ENCODE measurements at places on chromosomes 6 and 20.

DNA sequence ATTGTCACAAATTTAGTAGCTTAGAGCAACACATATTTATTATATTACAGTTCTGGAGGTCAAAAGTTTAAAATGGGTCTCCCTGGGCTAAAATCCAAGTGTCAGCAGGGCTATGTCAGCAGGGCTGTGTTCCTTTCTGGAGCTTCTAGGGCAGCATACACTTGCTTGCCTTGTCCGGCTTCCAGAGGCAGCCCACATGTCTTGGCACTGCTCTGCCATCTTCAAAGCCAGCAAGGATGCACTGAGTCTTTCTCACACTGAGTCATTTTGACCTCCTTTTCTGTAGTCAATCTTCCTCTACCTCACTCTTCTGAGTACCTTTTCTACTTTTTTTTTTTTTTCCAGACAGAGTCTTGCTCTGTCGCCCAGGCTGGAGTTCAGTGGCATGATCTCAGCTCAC is 39.0 kb downstream of the ADGRF4 start:
- DNase-seq, result no peak

GRCh38 chr6:129508477-129509145 is 201.4 kb downstream of the ARHGAP18 start:
- no peak for DNase-seq

DNA sequence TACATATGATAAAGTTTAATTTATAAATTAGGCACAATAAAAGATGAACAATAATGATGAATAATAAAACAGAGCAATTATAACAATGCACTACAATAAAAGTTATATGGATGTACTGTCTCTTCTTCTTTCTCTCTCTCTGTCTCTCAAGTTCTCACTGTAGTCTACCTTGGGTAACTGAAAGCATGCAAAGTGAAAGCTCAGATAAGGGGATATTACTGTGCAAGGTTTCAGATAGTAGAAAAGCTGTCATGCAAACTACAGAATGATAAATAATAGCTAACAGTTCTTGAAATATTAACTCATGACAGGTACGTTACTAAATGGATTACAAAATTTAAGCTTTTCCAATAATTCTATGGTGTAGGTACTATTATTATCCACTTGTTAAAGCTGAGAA is 311.9 kb upstream of the PRDM1 start:
- DNase-seq, result no peak

DNA sequence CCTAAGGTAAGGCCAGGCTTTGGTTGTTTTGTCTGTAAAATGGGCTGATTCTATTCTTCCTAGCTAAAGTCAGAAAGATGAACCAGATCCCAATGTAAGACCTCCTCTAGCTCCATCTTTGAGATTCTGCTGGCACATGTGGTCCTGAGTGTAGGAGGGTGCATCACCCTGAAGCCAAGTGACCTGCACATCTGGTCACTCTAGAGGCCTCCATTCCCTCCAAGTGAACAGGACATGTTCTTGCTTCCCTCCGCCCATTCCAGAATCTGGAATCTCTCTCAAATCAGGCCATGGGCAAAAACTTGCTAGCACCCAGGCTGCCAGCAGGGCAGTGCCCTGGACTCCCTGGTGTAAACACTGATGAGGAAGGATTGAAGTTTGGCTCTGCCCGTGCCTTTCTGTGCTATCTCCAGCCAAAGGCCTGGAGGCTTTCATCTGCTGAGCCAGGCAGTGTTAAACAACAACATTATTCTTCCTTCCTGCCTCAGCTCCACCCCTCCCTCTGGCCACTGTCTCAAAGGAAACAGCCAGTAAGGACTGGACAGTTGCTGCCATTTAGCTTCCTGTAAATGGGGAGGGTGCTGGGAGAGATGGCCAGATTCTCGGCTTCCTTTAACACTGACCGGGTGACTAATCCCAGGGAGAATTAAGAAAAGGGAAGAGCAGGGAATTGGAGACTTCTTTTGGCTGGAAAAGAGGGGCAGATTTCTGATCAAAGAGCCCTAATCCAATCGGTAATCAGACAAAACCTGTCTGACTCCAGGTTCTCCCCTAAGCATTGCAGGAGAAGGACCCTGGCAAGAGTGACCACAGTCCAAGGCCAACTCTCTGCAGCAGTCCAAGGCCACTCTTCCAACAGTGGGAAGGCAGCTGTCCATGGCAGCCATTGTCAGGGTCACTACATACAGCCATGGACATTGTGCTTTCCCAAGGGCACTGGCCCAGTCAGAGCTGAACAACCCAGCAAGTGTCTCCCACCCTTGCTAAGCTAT is 19.5 kb upstream of the ADGRF1 start:
- no peak for DNase-seq

DNA sequence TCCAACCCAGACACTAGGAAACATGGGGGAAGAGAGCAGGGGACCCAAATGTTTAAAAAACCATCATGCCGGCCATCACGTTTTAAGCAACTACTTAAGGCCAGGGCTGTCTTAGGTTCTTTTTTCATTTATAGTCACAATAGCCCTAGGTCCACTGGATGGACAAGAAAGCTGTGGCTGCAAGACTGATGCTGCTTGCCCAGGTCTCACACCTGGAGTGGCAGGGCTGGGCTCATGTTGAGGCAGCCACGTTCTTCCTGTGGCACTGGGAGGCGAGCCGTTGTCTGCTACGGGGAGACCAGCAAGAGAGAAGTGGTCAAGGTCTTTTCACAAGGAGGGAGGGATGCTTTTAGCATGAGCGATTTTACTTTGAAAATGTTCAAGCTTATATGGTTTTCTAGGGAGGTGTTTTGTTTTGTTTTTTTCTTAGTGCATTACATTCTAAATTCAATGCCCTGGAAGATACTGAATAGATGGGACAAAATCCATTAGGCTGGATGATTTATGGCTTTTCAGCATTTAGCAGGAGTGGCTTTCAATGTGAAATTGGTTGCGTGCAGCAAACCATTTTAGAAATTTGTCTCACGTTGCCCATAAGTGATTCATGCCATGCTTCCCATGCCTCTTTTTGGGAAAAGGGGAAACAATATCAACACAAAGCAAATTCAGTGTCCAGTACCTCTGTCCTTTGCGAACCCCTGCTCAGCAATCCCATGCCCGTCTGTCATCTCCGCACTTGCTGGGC is 106.6 kb upstream of the SNX9 start:
- no peak for DNase-seq

DNA sequence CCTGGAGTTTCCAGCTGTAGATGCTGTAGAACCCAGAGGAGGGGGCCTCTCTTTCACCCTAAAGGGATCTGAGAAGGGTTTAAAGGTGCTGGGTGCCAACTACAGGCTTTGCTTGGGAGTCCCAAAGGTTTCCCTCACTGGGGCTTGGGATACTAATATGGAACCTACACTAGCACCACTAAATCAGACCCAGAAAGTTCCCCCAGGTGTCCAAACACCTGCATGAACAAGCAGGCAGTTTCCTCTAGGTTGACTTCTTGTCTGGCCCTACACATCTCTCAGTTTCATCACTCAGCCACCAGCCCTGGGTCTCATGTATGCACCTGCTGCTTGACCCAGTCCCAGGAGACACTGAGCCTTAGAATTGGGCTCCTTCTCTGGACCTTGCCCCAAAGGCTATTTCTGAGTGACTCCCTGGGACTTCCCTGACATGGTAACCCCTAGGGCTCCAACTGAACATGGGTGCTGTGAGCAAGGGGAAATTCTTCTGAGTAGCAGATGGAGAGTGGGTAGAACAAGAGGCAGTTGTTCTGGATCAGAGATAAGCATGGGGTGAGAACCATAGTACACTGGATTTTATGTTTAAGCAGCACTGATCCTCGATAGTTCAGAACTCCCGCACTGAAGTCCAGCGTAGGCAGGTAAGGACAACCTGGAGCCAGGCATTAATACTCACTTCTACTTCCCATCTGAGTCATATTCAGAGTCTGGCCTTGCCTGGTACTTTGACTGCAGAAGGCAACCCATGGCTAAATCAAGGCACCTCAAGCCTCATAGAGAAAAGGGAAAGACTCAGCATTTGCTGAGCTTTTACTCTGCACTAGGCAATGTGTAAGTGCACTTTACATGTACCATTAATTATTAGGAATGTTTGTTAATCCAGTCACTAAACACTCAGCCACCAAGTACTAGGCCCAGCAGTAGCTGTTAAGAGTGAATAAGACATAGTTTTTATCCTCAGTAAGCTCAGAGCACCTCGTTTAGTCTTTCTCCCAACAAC is 16.8 kb downstream of the BCL2L1 start:
- DNase-seq, result no peak

DNA sequence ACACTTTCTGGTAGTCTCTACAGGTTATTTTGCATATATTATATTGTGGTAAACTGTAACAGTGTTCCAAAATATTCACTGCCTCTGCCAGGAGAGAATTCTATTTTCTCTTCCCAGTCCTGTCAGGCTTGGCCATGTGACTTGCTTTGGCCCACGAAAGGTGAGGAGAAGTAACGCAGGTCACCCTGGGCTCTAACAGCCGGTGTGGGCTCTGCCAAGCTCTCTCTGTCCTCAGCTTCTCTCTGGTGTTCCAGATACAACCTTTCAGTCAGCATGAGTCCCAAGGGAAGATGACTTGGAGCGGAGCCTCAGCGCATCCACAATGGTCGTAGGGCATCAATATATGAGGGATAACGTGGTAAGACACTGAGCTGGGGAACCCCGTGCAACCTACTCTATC is 113.0 kb upstream of the RREB1 start:
- no peak for DNase-seq

GRCh38 chr6:110366256-110366655 is 8.1 kb upstream of the METTL24 start:
- no peak for DNase-seq

GRCh38 chr20:3510110-3510509 is 39.3 kb downstream of the ATRN start:
- DNase-seq, result no peak

DNA sequence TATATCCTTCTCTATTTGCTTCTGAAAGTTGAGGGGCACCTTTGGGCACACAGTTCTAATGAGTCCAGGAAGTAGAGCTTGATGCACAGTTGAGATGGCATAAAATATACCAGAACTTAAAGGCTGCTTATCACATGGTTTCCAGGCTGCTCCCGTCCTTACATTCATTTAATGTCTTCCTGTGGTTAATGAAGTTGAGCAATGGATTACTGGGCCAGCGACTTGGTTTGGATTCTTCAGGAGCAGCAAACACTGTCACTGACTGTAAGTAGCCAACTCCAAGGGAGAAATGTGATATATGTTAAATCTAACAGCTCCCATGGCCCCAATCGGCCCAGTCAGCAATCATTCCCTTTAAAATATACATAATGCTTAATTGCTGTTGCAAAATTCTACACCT is 9.0 kb upstream of the TSHZ2 start:
- no peak for DNase-seq

DNA sequence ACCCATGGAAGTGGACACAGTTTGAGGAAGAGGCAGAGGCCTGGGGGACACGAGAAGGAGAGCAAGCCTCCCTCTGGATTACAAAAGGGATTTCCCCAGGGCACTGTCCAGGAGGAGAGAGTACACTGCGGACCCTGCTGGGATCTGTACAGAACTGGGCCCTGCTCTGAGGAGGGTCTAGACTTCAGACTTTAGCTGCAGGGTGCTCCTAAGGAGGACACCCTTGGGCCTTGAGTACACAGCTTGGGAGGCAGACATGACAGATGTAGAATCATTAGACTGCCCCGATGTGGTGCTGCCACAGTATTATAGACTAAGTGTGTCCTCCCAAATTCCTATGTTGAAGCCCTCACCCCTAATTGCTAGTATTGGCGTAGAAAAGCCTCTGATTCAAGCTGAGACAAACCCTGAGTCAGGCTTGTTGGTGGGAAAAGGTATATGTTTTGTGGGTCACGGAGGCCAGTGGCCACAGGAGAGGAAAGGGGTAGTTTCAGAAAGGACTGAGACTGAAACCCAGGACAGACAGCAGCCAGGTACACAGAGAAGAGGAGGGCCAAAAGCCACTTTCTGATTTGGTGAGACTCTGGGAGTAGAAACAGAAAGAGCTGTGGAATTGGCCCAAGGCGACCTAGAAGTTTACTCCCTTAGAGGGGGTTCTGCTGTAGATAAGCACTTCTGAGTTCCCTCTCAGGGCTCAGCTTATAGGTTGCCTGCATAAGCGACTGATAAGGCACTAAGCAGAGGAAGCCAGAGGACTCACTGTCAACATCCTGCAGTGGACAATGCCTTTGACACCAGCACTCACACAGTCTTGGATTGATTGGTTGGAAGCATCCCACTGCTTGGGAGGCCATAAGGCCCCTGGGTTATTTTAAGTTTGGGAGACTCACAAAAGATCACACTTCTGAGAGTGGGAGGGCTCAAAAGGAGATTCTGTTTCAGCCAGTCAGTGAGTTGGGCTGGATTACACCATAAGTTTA is 16.5 kb upstream of the SH3BGRL2 start:
- DNase-seq, result no peak

DNA sequence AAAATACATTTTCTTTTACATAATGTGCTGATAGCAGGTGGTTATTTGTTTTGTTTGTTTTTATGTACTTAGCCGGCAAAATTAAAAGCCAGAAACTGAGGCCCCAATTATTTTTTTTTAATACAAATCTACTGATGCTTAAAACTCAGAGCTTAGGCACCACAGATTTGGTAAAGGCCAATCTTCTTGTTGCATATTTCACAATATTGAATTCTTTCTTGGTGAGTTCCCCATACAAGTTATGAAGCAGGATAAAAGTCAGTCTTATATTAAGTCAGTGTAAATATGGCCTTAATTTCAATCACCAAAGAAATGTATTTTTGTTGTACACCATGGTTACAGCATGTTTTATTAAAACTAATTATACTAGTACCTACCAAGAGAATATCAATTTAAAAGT is 16.3 kb upstream of the ZDHHC14 start:
- DNase-seq, result no peak

DNA sequence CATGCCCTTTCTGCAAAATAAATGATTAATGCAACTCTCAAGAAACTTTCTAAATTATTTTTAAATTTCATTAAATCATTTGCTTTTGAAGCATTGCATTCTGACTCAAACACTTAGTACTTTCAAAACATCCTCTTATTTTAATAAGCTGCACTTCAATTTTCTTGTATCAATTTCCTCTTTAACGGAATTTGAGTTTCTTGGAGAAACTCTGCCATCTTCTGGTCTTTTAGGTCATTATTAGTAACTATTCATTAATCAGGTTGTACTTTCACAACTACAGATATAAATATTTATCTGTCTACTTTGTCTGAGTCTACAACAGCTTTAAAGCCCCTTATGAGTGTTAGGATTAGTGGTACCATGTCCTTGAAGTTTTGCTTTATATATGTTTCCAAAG is 30.2 kb downstream of the TMX4 start:
- no peak for DNase-seq

DNA sequence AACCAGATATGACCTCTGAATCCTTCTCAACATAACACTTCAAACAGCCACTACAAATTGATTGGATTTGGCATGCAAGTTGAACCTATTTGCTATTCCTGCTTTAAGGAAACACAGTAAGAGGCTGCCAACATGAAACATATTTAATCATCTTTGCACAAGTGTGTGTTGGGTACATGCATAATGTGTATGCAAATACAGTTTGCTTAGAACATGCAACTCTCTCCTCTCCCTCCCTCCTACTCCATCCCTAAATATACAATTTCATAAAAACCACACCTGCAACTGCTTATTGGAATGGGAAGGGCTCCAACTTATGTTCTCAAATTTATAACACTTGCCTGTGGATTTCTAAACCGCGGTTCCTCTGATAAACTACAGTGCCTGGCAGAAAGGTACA is 71.5 kb downstream of the CD83 start:
- no peak for DNase-seq

Data from CD8-positive, alpha-beta T cell (primary cell).